MG63 (cell line): ENCODE measurements at places on chromosomes 2 and 18.

- DNase-seq, result no peak
Observed at GRCh38 chr2:57899898-57900297, 146.7 kb upstream of the VRK2 start.

GRCh38 chr2:200687922-200688920, 102.4 kb downstream of the AOX1 start:
- DNase-seq, result no peak

- no peak for DNase-seq
Observed at GRCh38 chr2:241935314-241935713, 65.8 kb downstream of the RTP5 start.

- DNase-seq, result no peak
Observed at GRCh38 chr2:69368588-69368987, 18.4 kb downstream of the GFPT1 start.

- no peak for DNase-seq
Observed at GRCh38 chr2:217632043-217632442, 370.8 kb downstream of the TNS1 start.

DNA sequence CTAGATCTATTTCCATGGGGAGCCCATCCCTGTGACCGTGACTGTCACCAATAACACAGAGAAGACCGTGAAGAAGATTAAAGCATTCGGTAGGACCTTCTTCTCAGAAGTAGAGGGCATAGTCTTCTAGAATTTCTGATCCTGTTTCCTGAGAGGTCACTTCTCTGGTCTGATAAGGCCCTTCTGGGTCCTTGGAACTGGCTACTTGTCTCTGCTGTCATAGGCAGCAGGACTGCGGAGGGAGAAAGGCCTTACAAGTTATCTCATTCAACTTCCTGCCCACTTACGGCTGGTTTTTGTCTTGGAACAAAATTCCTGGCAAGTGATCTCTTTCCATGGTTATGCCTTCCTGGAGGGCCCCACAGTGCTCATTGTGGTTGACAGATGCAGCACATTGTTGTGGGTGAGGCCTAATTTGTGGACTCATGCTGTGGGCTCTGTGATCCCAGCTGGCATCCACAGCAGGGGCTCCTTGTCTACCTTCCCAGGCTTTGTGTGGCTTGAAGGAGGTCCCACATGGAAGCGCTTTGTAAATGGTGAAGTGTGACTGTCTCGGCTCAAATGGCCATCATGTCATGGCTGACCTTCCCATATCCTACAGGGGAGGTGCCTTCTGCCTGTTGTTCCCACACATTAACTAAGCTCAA, 22.0 kb downstream of the SAG start:
- DNase-seq, result peak; percentile 23

GRCh38 chr2:231710799-231711676, 2.7 kb downstream of the PTMA start:
- no peak for DNase-seq

DNA sequence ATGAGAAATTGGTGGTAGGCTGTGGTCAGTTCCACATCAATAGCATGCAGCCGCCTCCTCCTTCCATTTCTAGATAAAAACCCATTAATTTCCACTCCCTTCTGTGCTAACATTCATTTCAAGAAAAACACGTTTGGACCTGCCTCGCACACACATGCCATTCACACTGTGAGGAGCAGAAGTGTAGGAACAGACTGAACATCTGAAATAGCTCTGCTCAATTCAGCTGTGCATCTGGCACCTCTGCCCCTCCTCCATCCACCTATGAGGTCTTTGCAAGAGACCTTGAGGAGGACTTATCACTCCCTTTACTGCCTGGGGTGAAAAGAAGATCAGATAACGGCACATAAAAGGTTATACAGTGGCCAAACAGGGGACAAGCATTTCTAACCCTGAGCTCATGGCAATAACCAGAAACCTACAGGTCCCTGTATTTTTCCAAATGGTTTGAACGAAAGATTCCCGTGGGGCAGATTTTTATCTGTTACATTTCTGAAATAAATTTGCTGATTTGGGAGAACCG, 30.8 kb upstream of the LRP2 start:
- no peak for DNase-seq

DNA sequence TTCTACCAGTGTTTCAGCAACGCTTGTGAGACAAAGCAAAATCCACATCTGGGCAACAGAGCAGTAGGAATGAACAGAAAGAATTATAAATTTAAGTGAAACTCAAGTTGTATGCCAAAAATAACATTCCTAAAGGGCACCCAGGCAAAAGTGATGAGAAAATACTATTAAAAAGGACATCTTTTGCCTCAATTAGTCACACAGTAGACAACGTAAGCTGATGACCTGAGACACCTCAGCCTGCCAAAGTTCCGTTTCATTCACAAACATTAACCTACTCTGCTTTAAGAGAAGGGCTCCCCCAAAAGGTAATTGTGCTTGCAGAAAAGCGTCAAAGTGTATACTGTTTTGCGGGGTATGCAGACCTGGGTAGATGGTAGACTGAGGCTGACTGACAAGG, 7.2 kb downstream of the HDLBP start:
- no peak for DNase-seq

DNA sequence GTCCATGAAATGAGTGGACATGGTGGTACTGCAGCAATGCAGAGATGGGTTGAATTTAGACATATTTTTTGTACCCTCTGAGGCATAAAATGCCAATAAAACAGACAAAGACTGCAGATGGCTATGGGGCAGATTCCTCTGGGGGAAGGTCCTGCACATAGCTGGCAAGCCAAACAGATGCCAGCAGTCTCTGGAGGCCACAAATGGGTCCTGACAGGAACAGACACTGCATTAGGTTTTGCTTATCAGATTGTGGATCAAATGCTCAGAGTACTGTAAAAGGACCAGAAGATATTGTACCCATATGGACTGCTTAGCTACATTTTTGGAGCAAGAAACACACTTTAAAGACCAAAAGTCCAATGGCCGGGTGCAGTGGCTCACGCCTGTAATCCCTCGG, 40.9 kb upstream of the ORC2 start:
- no peak for DNase-seq

GRCh38 chr18:79373736-79374135, 22.0 kb upstream of the NFATC1 start:
- no peak for DNase-seq

DNA sequence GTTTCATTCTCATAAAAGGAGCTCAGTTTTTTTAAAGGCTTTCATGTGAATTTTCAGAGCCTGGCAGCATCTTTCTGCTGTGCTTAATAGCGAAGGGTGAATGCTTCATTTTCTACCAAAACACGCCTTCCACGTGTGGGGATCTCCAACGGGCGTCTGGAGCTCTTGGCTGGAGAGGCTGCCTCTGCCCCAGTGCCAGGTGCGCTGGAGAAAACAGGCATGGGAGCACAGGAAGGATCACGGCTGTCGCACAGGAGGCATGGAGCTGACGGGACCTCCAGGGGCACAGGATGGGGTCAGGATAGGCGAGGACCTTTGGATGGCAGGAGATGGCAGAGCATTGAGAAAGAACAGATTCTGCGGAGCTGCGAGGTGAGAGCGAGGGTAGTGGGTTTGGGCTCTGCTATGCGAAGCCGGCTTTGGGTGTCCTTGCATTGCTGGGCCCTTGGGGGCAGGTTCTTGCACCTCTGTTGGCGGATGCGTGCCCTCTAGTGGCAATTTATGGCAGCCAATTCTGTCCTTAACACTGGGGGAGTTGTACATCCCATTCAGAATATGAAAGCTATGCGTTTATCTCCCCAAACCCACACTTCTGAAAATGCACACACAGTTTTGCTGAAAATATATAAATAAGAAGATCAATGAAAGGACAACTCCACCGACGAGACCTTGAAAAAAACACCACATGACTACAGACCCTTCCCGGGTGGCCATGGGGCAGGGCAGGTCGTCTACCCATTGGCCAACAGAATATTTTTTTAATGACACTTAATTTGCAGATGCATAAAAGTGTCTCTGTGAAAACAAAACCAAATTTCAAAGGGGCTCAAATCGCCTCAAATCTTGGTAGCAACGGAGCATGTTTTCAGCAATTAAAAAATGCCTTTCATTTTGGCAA, 90.4 kb upstream of the SLC35G4 start:
- DNase-seq, result peak; percentile 50

GRCh38 chr2:26720322-26721114, 28.0 kb downstream of the KCNK3 start:
- DNase-seq, result peak; percentile 66

- DNase-seq, result no peak
Observed at GRCh38 chr18:69889009-69889408, 58.7 kb downstream of the CD226 start.

- peak; percentile 35 for DNase-seq
Observed at GRCh38 chr2:114661971-114662939, 219.8 kb downstream of the DPP10 start.

- DNase-seq, result no peak
Observed at GRCh38 chr2:18432999-18433398, 127.5 kb downstream of the RDH14 start.

GRCh38 chr2:173051463-173052215, 24.0 kb upstream of the MAP3K20 start:
- no peak for DNase-seq

DNA sequence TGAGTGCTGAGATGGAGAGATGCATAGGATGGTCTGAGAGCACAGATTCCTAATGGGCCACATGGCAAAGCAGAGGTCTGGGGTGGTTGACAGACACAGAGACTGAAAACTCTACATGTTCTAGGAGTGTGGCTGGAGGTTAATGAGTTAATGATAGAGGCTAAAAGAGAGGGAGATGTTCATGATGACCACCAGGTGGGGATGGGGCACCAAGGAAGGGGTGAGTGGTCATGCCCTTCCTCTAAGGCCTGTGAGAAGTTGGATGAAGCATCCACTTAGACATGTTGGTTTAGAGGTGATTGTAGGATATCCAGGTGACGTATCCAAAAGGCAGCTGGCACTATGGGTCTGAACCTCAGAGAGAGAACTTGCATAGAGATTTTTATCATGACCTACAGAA, 102.1 kb downstream of the LRP2 start:
- no peak for DNase-seq

DNA sequence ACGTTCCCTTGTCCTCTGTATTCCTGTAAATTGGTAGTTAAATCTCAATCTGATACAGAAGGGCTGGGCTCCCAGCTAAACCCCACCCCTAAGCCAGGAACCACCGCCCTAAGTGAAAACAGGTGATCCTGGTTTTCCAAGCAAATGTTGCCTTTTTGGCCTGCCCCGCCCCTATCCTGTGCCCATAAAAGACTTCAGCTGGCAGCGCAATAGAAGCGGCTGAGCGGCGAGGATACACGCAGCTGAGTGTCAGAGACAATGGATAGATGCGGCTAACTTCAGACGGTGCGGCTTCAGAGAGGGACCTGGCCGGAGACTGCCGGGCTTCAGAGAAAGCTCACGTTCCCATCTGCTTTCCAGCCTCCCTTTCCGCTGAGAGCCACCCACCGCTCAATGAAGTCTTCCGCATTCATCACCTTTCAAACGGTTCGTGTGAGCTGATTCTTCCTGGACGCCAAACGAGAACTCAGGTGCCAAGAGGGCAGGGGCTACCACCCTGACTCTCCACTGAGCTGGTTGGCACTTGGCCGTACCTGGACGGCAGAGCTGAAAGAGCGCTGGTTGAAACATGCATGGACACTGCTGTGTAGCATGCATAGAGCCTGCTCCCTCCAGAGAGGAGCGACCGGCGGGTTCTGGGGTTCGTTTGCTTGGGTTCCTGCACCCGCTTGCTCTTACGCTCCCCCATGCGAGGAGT, 49.5 kb upstream of the POLE4 start:
- DNase-seq, result peak; percentile 32

- peak; percentile 92 for DNase-seq
Observed at GRCh38 chr2:232901736-232902578, 31.9 kb downstream of the SNORC start.

- peak; percentile 27 for DNase-seq
Observed at GRCh38 chr2:242085941-242086621, 216.6 kb downstream of the RTP5 start.

DNA sequence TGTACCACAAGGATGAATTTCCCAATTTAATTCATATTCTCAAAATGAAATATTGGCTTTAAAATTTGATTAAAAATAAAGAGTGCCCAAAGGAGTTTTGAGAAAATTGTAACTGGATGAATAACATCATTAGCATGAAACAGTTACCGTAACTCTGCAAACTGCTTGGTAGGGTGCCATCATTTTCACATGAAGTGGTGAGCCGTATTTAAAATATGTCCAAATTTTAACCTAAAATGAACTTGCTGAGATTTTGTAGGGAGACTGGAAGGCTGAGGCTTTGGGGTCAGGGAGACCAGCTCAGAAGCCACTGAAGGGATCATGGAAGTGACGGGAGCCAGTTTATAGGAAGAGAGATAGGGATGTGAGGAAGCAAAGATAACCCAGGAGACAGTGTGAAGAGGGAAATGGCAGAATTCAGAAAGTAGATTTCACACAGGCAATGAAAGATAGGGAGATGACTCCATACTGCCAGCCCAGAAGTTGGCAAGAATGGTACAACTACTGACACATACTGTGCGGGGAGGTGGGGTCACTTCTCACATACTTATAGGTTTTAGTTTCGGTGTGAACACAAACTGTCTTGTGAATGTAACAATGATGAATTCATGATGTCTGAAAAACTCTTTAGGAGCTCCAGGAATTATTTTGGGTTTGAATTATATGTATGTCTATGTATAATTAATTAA, 53.8 kb downstream of the EFEMP1 start:
- DNase-seq, result peak; percentile 39

- DNase-seq, result no peak
Observed at GRCh38 chr2:57878171-57878865, 168.3 kb upstream of the VRK2 start.

DNA sequence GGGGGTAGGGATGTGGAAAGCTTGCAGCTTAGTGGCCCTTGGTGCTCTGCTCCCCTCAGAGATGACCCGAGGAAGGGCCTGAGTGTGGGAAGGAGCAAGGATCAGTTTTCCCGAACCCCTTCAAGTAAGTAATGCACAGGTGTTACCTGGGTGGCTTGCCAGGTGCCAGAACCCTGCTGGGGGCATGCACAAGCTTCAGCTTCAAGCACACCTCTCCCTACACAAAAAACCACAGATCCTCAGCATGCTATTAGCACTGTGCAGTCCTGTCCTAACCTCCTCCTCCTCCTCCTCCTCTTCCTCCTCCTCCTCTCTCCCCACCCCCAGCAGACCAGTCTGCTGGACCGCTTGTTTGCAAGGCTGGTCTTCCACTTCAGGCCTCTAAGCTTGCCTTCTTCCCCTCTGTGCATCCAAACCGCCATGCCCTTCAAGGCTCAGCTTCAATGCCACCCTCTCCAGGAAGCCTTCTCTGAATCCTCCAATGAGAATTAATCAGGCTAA, 114.8 kb downstream of the ACAA2 start:
- DNase-seq, result no peak

- no peak for DNase-seq
Observed at GRCh38 chr2:123359636-123360035, 665.5 kb upstream of the CNTNAP5 start.
